OCI-M1 (cell line): ENCODE measurements at places on chromosomes 12 and 14.

DNA sequence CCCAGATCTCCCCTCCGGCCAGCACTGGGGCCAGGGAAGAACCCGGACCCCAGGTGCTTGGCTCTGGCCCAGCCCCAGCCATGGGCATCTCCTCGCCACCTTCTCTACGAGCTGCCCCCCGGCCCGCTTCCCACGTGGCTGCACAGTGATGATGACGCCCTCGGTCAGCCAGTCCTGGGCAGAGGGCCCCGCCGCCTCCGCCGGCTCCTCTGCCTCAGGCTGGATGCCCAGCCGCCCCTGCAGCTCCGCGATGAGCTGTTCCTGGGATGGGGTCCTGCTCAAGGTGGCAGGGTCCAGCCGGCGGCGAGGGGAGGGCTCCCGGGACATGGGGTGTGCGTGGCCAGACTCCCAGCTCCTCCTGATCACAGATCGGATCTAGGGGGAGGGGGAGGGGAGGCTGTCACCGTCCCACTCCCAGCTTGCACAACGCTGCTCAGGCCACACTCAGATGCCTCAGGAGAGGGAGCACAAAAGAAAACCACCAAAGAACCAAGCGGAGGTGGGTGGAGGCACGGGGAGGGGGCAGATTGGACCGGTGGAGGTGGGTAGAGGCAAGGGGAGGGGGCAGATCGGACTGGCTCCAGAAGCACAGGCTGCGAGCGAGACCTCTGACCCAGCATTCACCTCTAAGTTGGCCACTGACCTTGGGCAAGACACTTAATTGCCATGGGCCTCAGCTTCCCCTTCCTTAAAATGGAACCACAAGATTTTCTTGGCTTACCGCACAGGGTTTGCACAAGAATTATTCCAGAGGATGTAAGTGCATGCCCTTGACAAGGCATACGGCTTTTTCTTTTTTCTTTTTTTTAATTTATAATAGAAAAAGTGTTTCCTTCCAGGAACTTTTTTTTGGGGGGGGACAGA, 16.1 kb upstream of the RPLP0 start:
- DNase-seq, result no peak

DNA sequence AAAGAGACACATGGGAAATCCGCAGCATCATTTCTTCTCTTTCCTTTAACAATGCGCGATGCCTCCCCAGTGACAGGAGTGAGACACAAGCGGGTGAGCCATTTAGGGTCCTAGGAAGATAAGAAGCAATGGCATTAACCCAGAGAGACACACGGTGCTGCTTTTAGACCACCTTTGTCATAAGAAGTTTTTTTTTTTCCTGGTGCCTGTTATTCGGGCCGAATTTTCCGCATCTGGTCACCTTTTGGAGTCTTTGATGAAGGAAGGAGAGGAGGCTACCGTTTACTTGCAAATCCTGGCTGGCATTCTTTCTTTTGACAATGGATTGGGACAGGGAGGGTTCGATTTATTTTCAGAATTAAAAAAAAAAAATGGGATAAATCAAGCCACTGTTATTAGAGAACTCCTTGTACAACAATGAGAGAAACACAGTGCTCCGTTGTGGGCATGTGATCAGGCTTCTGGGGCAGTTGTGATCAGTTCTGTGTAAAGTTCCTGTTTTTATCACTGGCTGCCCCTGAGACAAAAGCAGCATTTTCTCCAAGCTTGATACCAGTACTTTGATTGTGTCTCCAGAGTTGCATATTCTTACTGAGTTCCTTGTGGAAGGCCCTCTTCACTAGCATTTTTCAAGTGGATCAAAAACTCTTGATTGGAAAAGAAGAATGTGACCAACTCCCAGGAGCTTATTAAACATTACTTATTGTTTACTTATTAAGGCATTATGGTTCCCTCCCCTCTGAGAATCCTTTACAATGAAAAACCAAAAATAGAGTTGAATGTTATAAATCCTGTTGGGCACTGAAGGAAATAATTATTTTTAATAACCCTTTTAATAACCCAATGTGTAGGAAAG, 1.1 kb downstream of the DIP2B start:
- peak; percentile 82 for DNase-seq

DNA sequence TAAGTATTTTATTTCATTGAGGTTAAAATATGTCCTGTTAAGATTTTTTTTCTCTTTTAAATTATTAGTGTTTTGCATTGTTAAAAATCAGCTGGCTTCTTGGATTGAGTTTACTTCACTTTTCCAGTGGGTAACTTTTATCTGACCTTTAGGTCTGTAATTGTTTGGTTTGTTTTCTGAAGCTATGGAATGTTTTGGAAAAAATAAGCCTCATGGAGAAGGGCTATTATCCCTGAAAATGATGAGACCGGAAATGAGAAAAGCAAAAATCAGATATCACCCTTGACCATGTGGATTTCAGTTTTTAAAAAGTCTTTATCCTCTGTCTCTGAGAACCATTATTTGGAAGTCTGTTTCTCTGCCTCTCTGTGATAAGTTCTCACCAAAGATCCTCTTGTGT, 180.9 kb downstream of the RAD51B start:
- no peak for DNase-seq

DNA sequence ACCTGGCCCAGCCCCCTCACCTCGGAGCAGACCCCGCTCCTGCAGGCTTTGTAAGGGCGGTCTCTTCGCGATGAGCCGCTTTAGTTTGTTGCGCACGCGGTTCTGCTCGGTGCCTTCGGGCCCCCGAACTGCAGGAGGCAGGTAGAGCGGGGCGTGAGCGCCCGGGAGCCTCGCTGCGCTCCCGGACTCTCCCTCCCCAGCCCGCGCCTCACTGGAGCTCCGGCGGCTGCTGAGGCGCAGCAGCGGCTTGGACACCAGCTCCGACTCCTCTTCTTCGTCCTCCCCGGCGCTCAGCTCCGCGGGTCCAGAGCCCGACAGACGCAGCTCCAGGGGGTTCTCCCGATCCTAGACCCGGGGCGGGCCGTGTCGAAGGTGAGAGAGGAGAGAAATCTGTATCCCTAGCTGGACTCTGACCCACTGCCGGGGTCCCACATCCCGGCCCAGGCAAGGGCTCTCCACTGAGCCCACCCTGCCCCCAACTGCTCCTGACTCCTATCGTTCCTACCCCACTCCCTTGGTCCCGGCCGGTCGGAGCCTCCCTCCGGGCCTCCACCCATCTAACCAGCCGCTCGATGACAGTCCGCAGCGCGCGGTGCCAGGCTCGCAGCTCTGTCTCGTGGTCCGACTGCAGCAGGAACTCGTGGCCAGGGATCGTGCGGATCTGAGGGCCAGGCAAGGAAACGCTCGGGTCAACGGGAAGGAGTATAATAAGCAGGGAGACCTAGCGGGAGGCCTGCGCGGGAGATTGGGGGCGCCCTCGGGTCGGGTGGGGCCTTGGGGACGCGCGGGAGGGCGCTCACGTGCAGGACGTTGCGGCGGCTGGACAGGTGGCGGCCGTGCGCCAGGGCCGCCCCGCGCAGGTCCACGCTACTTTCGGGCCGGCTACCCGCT, 4.2 kb downstream of the ARHGAP9 start:
- no peak for DNase-seq

DNA sequence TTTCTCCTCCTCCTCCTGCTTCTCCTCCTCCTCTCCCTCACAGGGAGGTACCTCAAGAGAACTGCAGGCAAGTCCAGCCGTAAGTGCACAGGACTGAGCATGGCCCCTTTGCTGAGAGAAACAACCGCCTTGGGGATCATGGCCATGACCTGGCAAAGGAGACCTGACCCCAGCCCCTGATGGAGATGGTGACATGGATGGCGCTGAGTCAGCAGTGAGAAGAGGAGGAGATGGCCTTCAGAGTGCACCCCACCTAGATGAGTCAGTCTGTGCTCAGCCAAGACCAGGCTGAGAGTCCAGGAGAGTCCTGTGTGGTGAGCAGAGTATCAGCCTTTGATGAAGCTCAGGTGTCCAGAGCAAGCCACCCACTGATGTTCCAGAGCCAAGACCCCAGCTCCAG, 36.4 kb downstream of the MEG3 start:
- no peak for DNase-seq

DNA sequence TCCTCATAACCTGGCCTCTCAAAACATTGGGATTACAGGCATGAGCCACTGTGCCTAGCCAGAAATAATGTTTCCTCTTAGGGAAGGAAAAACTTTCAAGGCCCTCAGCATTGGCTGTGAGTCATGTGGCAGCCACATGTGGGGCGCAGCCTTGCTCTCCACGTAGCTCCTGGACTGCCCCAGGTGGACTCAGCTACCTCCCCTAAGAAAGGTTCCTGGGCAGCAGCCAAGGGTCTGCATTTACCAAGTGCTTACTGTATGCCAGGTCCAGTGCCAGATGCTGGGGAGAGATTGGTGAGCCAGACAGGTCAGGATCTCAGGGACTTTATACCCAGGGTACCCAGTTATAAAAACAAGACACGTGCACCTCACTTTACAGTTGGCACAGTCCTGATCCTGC, 3.7 kb upstream of the TRPV4 start:
- no peak for DNase-seq

DNA sequence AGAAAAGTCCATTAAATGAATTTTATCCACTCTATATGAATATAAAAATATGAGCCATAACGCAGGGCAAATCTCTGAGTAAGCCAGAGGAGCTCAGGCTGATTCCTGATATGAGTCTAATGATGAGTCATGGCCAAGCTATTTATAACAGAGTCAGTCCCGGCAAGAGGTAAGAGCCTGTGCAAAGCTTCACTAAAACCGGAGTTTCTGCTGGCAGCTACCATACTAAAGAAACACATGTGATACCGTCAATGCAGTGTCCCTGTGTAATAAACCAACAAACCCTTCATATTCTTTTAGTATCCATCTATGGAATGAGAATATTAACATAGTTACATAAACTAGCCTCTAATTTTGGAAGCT, 319.4 kb downstream of the KCNC2 start:
- DNase-seq, result no peak

DNA sequence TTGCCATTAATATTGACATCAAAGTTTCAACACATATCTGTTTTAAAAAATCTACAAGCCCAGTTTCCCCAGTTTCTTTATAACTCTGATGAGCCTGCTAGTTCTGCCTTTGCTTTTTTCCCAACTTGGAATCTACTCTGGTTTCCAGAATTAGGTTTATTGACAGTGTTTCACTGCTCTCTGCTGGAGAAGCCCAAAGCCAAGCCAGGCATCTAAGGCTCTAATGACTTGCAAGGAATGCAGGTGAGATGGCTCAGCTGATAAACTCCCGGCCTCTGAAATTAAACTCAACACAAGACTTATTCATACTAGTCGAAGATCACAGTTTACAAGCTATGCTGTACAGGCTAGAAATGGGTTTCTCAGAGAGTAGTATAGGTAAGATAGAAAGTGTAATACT, 54.3 kb downstream of the HMGA2 start:
- no peak for DNase-seq

DNA sequence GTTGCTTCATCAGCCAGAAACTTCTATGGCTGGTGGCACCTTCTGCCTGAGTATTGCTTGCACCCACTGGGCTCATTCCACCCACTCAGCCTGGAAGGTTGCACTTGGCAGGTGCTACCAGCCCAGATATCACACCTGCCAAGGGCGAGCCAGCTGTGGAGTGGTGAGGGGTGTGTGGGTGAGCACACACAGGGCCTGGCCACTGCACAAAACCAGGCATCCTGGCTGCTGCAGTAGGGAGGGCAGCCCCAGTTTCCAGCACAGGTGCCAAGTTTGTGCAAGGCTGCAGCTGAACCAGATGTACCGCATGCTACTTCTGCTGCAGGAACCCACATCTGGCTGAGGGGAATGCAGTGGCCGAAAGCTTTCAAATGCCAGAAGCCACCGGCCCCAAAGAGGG, 1147.8 kb downstream of the FSCB start:
- DNase-seq, result no peak
